Pancreas (tissue), 10 donors: ENCODE measurements at places on chromosomes 6 and 20. TPM values are rescaled to one million over a fixed set of nuclear protein-coding genes. Genes with fewer than 3 reads are reported as not detected.
A peak's percentile ranks its signal among the peaks of the same experiment; 100 is the strongest.

GRCh38 chr20:51565298-51566144, 23.0 kb upstream of the NFATC2 start:
- H3K27ac ChIP-seq, result no peak overlapping the region
- H3K4me1 ChIP-seq, result peaks cover 28% of the 10 kb centered on the region
- no peaks in the 10 kb centered on the region for H3K36me3 ChIP-seq
- DNase-seq, result no peak

Gene EPPIN
- polyA plus RNA-seq, result not detected

- no peak for DNase-seq
- peak overlapping the region; percentile 90 for H3K27ac ChIP-seq
- no peaks in the 10 kb centered on the region for H3K36me3 ChIP-seq
- no peak overlapping the region for H3K4me3 ChIP-seq
Measured at GRCh38 chr20:46690219-46691106, 1.2 kb upstream of the TP53RK start.

DNA sequence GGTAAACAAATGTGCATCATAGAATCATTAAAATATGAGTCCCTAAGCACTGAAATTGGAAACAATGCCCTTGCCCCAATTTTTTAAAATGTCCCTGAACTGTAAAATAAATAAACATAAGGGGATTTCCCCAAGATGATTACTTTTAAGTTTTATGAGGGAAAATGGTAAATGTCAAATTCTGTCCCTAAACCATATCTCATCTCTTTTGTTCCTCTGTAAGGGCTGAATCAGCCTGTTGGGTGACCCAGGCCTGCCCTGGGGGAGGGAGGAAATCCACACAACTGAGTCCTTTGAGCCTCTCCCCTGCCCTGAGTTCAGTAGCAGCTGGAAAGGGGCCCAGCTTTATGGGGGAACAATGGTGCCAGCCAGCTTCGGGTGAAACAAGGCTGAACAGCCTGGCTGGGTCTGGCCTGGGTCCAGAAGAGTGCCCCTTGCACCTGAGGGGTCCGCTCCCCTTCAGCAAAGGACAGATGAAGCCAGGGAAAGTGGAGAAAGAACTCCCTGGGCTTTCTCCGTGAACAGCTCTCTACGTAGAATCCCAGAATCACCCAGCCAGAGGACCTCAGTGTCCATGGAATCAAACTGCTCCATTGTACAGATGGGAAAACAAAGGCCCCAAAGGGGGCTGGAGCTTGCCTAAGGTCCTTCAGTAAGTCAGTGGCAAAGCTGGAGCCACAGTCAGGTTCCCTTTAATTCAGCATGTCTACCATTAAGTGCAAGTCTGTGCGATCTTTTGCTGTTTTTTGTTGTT, 28.2 kb upstream of the ITCH start:
- no peak overlapping the region for H3K4me3 ChIP-seq
- H3K27ac ChIP-seq, result no peak overlapping the region
- no peaks in the 10 kb centered on the region for H3K36me3 ChIP-seq
- H3K27me3 ChIP-seq, result no peaks in the 10 kb centered on the region

- H3K27ac ChIP-seq, result no peak overlapping the region
- no peak for DNase-seq
- H3K27me3 ChIP-seq, result no peaks in the 10 kb centered on the region
- no peak overlapping the region for H3K4me3 ChIP-seq
- H3K36me3 ChIP-seq, result no peaks in the 10 kb centered on the region
- no peaks in the 10 kb centered on the region for H3K4me1 ChIP-seq
Measured at GRCh38 chr6:6741264-6741663, 152.7 kb downstream of the LY86 start.

- no peaks in the 10 kb centered on the region for H3K36me3 ChIP-seq
- H3K4me1 ChIP-seq, result no peaks in the 10 kb centered on the region
- no peak overlapping the region for H3K4me3 ChIP-seq
- no peak for DNase-seq
- H3K27me3 ChIP-seq, result no peaks in the 10 kb centered on the region
- H3K27ac ChIP-seq, result no peak overlapping the region
Measured at GRCh38 chr6:96234444-96234843, 218.7 kb downstream of the FUT9 start.

Gene SLC17A1
- polyA plus RNA-seq, result 0.16 TPM
